ENCODE measurements at places on chromosomes 11 and 22.

GRCh38 chr22:29313126-29313575 is 2.3 kb downstream of the RASL10A start:
- no peak for DNase-seq

GRCh38 chr22:30170129-30170528 is 76.4 kb downstream of the LIF start:
- no peak for DNase-seq

DNA sequence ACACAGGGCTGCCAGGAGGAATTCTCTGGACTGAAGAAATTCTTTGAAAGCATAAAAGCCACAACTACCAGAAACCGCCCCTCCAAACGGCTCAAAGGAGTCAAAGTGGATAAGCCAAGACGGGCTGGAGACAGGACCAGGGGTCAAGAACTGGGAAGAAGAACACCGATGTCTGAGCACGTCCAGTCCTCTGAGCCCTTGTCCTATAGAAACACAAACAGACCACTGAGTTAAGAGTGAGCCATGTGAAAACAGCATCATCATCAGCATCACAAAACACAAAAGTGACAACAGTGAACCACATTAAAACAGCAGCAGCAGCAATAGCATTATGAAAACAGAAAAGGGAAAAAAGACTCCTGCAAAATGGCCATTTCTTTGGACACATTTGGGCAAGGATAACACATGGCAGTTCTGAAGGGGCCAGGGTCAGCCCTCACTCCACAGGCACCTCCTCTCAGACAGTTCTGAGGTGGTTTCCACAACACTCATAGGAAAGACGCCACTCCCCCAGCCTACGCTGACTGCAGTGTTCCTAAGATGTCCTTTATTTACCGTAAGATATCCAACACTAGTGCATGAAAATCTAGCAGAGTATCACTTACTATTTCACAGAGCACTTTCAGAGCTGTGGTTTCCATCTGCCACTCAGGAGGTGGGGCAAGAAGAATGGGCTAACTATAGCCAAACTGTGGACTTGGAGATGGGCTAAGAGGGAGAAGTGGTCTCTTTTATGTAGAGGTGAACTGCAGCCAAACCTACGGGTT is 28.6 kb upstream of the YPEL1 start:
- no peak for DNase-seq

- no peak for DNase-seq
These were observed 24.4 kb downstream of the HORMAD2 start for GRCh38 chr22:30104501-30105156.

- peak; percentile 53 for DNase-seq
These were observed at the start of gene TM7SF2 for GRCh38 chr11:65111744-65112545. Gene TM7SF2 (plus strand): TSS chr11:65111872. CDS start chr11:65112016, 144 bp downstream.

GRCh38 chr11:1308743-1309497 is 512 bp downstream of the TOLLIP start:
- no peak for DNase-seq

- no peak for DNase-seq
These were observed 92.9 kb upstream of the PARVA start for GRCh38 chr11:12284316-12285050.

DNA sequence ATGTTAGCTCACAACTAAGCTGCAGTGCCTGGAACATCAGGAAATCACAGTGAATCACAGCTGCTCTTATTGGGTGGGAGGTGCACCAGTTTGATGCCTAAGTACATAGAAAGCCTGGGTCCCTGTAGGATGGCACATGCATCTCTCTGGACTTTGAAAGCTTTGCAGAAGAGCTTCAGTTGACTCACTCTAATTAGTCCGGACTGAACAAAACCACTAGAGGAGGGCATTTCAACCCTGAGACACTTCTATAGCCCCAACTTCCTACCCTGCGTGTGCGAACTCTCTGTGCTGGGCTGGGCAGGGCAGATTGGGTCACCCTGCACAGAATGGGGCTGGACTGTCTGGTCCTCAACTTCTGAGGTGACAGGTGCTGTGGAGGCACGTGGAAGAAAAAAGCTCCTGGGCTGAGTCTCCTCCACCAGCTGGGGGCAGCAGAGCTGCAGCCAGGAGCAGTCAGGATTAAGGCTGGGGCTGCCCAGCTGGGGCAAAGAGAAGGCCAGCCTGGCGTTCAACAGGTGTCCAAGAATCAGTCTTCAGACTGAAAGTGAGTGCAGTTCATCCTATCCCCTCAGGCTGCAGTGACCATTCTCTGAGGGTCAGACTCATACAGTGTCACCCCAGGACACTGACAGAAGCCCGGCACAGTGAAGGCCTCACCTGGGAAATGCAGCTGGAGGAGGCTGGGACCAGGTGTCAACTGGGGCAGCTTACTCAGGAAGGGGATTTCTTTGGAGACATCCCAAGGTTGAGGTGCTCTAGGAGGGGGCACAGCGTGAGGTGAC is 22.1 kb downstream of the GGTLC2 start:
- DNase-seq = no peak

GRCh38 chr11:118111019-118111743 is 24.4 kb upstream of the SMIM35 start:
- no peak for DNase-seq

- no peak for DNase-seq
These were observed 31.6 kb upstream of the MYH9 start for GRCh38 chr22:36419177-36419911.

DNA sequence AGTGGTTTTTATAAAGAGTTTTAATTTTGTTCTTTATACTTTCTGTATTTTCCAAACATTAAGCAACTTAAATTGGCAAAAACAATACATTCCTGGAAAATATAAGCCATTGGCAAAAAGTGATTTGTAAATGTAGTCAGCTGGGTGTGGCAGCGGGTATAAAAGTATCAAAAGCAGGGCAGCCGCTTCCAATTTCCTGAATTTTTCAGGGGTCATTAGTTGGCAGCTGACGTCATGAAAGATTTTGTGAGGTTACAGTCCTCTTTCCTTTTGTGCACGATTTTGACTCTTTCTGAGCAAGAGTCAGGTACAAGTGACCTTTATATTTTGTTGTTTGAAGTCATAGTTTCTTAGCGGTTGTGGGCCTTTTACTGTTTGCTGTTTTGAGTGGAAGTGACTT is at the start of gene OOSP3:
Gene OOSP3, plus strand, starts transcription at position 208 of the 400 bp plus-strand sequence. Its CDS starts 27 bp downstream, at position 235.
- no peak for DNase-seq

DNA sequence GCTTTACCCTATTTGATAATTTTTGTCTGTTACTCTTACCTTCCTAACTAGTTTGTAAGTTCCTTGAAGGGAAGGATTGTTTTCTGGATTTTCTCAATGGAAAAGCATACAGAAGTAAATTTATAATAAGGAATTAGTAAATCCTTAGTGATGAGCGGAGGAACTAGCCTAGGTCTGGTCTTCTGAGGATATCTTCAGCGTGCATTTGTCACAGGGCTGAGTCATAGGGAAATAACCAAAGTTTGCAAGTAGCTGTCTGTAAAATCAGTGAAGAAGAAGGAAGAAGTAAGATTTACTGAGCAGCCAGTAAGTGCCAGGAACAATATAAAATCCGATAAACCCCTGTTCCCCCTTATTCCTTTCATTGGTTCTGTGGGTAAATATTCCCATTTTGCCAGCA is 162.7 kb upstream of the SORL1-AS1 start:
- no peak for DNase-seq

- no peak for DNase-seq
These were observed 882 bp upstream of the MAP4K2 start for GRCh38 chr11:64803846-64804345.

DNA sequence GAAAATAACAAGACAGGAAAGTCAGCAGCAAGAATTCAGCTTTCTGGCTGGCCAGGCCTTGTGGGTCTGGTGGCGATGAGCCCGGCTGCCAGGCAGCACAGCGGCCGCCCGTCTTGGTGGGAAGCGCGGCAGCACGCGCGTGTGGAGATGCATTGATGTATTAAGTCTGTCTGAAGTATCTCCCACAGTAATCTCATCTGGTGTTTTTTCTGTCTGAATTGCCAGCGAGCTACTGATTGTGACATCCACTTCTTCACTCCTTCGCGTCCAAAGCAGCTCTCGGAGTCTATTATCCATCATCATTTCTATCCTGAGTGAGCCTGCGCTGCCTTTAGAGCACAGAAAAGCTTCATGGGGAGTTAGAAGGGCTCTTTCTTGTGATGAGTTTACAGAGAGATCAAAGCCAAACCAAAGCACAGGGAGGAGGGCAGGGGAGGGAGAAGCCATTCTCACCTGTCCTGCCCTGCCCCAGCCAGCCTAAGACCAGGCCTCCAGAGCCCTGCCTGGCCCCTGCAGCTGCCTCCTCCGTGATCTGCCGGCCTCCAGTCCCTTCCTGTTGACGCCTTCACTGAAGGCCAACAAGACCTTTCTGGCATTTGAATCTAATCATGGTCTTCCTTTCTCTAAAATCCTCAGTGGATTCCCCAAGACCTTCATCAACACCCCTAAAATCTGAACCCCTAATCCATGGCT is 1419.0 kb downstream of the TBC1D22A start:
- DNase-seq = no peak

DNA sequence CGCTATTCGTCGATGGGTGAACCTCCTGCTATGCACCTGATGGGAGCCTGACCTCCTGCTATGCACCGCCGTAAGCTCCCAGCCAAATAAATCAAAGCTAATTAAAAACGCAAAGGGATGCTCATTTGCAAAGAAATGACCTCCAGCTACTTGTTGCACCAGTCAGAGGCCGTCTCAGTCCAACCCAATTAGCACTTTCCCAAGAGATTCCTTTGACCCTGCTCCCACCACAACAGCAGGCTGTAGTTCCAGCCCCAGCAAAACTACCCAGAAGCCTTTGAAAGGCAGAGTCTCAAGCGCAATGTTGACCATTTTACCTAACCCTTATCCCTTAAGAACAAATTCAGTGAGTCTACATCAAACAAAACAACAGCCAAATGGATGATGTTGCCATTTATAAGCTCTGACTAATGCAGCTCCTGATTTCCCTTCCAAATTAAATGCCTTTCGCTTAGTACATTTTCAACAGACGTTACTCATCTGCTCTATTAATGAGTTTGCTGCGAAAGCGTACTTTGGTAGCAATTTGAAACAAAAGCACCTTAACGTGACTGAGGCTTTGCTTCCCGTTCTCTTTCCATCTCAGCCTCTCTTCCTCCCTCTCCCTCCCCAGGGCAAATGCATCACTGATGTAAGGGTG is 17.2 kb upstream of the BSX start:
- DNase-seq = no peak

DNA sequence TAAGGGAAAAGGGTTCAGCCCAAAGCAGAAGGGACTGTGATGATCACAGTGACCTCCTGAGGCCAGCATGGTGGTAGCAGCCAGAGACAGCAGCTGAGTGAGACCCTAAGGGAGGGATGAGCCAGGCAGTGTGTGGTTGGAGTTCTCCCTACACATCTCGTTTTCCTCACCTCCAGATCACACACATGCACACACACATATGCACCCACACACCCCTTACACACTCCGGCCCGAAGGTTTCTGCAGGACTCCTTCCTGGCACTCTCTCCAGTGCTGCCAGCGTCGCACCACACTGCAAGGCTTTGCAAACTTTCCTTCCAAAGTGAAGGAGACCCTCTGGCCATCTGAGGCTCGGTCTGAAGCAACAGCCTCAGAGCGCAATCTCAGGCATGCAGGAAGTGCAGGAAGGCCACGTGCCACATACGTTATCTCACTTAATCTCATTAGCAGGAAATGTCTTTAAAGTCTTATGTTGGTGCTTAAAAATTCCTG is 26.9 kb upstream of the TP53I11 start:
- DNase-seq = no peak

DNA sequence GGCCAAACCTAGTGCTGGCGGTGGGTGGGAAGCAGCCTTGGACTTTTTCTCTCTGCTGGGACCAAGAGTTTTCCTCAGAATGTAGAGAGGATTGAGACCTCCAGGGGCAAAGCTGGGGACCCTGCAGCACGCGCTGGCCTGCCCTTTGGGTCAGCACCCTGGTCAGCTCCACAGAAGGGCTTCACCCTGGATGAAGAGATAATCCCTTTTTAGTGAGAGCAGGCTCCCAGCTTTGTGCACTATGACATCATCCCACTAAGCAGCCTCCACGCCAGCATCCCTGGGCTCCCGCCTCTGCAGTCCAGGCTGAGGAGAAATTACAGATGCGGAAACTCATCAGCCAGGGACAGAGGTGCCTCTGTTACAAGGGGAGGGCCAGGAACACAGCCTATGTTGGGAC is 23.5 kb downstream of the DRICH1 start:
- DNase-seq = no peak

DNA sequence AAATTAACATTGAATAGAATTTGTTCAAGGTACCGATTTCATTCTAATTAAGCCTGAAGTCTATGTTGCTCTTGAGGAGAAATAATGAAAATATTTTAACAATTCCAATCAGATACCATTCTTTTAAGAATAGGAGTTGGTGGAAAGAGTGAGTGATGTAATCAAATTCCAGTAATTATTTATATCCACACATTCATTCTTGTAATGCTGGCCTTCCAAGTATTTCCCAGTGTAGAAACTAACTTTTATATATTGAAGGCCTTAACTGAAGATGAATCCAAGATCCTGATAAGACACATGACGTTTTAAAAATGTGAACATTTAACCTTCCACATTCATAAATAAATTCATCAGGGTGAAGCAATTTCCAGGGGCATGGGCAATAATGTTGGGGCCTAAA is 36.6 kb upstream of the PAX6 start:
- no peak for DNase-seq

DNA sequence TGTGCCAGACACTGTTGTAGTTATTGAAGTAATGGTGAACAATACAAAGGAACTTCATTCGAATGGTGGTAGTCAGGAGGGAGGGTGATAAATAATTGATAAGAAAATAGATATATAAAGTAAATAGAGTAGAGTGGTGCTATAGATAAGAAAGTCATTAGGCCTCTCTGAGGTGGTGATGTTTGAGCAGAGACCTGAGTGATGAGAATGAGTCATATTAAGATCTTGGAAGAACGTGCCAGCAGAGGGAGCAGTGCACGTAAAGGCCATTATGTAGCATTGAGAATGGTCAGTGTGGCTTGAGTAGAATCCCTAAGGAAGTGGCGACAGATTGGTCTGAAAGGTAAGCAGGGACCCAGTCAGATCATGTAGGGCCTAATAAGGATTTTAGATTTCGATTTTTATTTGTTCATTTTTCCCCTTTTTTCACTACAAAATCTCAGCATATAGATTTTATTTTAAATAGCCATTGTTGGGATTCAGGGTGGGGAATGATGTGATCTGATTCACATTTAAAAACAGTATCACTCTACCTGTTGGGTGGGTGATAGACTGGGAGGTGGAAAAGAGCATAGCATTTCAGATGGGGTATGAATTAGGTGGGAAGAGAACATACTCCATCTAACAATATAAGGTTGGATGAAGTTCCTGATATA is 44.7 kb downstream of the CCDC90B start:
- DNase-seq = no peak

All from bone marrow (tissue), 2 donors.